IPS-NIHi11 (cell line): ENCODE measurements at places on chromosomes 3 and 15.
A peak's percentile ranks its signal among the peaks of the same experiment; 100 is the strongest.

DNA sequence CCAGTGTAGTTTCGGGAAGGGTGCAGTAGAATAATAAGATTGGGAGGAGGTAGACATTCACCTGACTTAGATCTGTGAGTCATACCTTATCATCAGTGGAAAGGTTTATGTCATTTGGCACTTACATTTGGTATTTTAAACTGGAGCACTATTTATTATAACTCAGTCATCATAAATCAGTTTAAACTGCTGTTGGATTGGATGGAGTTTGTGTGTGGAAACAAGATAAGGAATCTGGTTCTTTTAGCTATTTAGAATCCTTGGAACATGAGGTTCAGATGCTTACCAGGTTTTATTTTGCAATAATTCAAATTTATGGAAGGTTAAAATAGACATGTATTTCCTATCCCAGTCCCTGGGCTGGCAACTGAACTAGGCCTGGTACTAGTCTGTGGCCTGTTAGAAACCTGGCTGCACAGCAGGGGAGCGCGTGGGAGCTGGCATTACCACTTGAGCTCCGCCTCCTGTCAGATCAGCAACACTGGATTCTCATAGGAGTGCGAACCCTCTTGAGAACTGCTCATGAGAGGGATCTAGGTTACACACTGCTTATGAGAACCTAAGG lies 34.5 kb downstream of the ZFAND6 start:
- peak; percentile 32 for DNase-seq

- peak; percentile 35 for DNase-seq
Observed at GRCh38 chr3:123202451-123202850, 708 bp downstream of the SEC22A start.

GRCh38 chr15:77525400-77525811 lies 104.7 kb downstream of the HMG20A start:
- no peak for DNase-seq

GRCh38 chr3:31802981-31803740 lies 177.9 kb downstream of the OSBPL10 start:
- DNase-seq, result no peak

- no peak for DNase-seq
Observed at GRCh38 chr15:60809375-60809774, 330.4 kb upstream of the ICE2 start.

- no peak for DNase-seq
Observed at GRCh38 chr15:51288143-51289065, 50.0 kb downstream of the CYP19A1 start.

GRCh38 chr3:76367281-76367680 lies 581.9 kb upstream of the ZNF717 start:
- DNase-seq, result no peak

DNA sequence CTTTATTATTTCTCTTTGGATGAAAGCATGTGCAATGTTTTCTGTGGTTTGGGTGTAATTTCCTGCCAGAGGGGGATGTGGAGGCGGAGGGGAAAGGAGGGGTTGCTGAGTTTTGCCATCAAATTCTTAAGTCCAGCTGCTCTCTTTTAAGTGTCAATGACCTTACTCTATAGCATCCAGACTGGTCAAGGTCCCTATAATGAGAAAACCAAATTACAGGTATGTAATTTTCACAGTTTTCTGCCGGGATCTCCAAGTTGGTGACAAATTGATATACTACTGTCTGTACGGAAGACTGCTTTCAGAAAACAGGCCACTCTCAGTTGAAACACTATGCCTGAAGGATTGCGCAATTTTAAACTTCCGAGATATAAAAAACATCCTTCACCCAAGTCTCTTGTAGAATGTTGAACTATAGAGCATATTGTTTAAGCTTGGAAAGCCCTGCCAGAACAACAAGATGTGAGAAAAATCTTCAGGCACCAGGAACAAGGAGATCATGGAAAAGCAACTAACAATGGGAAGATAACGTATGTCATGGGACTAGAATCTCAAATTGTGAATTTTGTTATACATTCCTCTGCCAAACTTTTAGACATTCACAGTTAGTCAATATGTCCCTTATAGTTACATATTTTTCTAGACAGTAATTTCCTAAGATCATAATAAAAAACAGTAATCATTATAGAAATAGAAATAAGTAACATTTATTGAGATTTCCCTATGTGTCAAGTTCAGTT lies 300.7 kb upstream of the SATB1 start:
- DNase-seq, result no peak

DNA sequence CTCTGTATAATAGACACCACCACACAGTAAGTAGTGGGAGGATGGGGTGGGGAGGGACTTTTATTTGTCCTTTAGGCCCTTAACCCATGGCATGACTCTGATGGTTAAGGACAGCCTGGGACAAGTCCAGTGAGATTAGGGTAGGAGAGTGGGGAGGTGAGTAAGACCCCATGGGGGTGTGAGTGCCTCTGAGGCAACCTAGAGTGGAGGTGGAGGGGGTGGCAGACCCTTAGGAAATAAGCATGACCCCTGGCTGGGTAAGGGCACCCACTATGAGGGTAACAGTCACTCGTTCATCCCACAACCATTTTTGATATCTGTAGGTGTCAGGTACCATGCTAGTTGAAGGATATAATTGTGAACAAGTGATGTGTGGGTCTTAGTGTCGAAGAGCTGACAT lies 21.0 kb upstream of the PSTPIP1 start:
- no peak for DNase-seq

DNA sequence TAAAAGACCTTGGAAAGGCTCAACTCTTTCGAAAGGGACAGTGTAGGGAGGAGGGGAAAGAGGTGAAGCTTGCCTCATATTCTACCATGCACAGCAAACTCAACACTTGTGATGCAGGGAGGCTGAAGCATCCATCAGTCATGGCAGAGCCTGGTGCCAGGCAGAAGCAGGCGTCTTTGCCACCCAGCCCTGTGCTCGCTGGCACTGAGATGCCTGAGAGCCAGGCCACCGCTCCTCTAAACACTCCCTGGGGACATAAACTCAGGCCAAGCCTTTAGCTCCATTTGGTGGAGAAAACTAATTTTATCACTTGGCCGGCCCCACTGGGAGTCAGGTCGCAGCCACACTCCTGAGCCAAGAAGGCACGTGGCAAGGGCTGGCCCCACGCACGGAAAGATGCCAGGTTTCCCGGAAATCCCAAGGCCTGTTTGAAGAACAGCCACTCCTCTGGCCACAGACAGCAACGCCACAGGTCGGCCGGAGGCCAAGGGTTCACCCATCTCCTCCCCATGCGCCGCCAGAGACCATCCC lies 30.7 kb downstream of the XXYLT1 start:
- no peak for DNase-seq

- DNase-seq, result no peak
Observed at GRCh38 chr15:79966634-79967297, 4.2 kb downstream of the BCL2A1 start.

GRCh38 chr3:56467108-56467507 lies 1.2 kb downstream of the ERC2 start:
- DNase-seq, result peak; percentile 96

DNA sequence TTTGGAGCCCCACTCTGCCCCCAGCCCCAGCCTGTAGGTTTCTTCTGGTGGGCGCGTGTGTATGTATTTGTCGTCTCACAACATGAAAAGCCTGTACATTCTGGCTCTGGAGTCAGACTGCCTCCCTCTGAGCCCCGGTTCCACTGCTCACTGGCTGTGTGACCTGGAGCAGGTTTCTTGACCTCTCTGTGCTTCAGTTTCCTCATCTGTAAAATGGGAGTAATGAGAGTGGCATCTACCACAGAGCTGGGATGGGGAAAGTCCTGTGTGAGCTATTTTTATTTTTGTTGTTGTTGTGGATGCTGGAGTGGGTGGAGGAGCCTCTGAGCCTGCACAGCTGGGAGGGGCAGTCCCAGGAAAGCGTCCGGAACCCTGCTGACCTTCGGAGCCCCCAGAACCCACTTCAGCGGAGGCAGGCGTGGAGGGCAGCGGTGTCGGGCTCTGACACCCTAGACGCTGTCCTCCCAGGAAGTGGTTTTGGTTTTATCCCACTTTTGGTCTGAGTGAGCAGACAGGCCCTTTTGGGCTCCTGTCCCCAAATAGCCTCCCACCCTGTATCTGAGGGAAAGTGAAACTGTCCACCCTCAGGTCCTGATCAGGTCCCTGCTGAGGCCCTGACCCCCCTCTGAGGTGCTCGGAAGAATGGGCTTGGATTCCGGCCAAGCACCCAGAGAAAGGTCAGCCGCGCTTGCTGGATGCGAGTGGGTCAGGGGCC lies 103.5 kb downstream of the CHSY1 start:
- no peak for DNase-seq

DNA sequence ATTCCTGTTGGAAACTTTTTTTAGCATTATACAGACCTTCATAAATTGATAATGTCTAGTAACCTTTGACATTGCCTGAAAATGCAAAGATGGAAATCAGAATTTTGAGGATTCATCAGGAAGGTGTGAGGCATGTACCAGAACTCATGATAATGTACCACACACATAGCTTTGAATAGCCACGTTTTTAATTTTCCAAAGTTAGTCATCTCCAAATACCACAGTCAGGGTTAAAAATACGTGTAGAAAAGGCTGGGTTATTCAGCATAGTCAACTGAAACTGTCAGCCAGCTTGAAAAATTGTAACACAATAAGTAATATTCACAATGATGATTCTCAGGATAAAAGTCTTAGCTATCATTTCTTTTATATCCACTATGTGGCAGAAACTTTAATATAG lies 102.0 kb upstream of the THRB start:
- no peak for DNase-seq

GRCh38 chr3:170232266-170232665 lies 10.0 kb downstream of the PRKCI start:
- DNase-seq, result no peak

DNA sequence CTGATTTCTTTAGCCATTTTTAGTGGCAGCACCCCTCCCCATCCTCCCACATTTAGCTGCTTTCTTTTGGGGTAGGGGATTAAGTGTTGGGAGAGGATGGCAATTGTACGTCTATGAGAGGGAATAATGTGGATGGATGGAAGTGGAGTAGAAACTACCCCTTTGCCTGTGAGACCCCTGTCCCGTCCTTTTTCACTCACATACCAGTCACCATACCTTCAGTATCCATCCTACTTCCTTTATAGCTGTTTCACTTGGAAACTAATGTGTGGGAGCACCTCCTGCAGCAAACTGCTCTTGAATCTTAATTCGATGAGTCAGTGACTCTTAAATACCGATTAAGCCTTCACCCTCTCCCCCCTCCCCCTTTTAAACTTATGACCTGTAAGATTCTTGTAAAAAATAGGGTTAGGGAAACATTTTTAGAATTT lies 730 bp downstream of the SPRED1 start:
- no peak for DNase-seq

DNA sequence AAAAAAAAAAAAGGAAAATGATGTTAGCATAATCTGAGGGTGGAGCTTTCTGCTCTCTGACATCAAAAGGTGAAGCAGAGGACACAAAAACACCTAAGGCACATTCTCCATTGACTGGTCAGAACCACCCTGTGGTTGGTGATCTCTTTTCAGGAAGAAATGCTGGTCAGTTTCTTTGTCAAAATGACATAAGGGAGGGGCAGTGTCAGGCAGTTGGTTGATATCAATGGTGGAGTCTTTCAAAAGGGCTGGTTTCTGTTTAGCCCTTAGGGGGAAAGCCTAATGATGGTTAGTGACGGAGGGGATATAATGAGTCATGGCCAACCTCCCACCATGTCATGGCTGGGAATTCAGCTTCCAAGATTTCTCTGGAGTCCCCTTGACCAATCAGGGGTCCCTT lies 185.9 kb upstream of the GBE1 start:
- DNase-seq, result no peak

DNA sequence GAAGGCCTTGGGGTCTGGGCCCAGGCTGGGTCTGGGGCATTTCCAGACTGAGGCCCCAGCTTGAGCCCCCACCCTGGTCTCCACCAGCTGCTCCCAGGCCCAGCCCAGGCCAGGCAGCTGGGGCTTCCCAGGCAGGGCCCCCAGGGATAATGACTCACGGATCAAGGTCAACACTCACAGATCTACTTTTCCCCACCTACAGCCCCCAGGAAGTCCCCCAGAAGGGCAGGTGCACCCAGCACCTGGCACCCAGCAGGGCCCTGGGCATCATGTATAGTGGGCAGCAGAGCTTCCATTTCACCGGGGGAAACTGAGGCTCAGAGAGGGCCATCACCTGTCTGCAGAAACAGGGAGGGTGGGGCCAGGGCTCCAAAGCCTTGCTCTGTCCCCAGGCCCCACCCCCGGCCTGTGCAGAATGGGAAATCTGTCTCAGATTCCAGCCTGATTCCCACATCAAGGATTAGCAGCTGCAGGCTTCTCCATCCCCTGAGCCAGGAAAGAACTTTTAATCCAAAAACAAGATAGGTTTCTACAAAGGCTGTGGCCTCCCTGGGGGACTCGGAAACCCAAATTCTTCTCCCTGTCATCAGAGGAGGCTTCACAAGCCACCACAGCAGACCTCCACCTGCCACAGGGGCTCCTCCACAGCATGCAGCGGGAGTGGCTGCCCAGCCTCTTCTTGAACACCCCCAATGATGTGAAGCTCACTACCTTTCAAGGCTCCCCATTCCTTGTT lies 49.8 kb downstream of the IQSEC1 start:
- DNase-seq, result no peak

DNA sequence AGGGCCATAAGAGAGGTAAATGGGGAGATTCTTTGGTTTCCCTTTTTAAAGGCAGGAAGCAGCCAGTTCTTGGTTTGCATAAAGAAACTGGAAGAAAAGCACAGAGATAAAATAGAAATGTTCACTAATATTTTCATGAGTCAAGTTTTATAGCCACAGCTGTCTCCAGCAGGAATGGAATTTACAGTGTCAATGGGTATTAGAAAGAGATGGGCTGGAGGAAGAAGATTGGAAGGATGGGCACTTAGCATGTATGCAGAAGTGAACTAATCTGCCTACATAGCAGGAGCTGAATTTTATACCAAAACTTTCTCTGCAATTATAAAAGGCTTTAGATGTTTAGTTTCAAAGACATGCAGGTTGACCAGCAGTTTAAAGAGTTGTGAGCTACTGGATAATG lies 521.9 kb upstream of the GOLIM4 start:
- DNase-seq, result no peak

DNA sequence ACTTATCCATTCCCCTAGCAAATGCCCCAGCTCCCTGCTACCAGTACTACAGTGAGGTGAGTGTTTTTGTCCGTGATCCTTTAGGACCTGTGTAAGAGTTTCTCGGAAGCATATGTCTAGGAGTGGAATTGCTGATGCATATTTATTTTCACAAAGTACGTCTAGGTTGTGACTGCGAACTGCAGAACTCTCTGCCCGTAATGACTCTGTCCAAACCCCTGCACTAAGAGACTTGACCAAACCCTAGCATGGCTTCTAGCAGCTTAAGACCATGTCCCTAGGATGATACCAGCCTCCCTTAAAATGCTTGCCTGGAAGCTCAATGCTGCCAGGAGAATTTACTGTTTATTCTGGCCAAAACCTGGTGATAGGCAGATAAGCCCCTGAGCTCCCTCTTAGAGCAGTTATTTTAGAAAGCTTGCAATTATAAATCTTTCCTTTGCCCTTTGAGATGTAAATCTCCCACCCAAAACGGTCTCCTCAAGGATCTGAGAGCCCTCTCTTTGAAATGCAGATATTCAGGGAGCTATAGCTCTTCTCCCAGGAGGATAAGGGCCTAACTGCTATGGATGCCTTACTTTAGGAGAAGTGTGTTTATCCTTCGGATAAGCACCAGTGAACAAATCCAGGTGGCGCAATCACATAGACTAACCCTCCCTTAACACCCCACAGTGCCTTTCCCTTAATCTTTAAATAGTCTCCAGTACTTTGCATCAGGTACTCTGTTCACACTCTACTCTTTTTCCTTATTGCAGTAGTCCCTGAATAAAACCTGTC lies 14.7 kb upstream of the CA12 start:
- DNase-seq, result peak; percentile 52
